D341Med (cell line): ENCODE measurements at places on chromosomes 13 and 19.

DNA sequence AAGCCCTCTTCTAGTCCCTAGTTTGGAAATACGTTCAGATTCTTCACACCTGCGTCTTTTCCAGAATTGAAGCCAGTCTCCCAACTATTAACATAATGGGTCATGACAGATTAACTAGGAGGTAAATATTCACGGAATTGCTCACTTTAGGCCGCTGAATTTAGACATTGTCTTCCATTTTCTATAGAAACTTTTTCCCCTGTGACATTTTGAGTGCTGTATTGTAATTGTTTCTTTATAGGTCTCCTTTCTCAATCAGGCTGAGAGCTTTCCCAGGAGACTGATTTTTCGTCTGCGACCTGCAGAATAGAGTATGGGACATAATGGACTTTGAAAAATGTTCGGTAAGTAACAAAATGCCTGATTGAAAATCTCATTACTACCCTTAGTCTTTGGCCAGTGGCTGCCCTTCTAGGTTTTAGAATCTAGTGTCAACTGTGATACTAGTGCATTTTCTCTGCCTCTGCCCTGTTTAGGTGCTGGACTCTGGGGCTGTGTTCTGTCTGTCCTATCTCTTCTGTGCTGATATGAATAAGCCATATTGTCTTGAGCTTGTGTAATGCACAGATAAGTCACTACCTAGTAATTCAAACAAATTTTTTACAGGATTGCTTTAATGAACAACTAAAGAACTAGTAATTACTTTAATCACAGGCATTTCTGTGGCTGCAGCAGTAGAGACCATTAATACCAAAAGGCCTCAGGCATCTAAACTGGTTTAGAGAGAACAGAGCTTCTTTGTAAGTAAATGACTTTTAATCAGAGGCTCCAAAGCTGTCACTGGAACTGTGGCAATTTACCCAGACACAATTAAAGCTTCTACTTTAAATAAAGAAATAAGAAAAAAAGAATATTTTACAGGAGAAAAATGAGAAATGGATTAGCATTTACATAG, 122.4 kb upstream of the FREM2 start:
- DNase-seq, result no peak

- DNase-seq, result no peak
These were observed 3.0 kb downstream of the ZC3H4 start for GRCh38 chr19:47110521-47111005.

DNA sequence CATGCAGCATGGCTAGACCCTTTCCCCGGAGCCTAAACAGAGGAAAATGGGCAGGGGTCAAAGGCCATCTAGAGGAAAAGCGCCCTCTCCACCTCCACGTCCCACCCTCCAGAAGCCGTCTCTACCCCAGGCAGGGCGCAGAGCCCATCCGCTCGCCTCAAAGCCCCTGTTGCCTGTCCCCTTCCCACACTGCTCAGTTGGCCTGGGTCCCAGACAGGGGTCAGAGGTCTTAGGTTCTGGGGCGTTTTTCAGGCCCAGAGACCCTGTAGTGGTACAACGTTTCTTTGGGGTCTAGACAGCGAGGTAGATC, 285 bp downstream of the TMEM143 start:
- DNase-seq, result no peak

DNA sequence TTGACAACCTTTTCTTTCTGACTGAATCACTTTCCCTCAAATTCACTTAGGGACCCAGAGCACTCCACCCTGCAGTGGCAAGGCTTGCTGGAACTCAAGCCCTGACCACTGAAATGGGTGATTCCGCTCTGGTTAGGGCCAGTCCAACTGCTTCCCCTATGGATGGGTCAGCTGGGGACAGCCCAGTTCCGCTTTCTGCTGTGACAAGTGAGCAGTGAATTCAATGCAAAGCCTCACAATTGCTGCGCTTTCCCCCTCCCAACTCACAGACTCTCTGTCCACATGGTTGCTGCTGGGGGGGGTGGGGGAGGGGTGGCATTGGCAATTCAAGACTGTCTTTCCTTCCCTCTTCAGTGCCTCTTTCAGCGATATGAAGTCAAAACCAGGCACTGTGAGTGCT, 18.7 kb downstream of the CD70 start:
- DNase-seq, result no peak

DNA sequence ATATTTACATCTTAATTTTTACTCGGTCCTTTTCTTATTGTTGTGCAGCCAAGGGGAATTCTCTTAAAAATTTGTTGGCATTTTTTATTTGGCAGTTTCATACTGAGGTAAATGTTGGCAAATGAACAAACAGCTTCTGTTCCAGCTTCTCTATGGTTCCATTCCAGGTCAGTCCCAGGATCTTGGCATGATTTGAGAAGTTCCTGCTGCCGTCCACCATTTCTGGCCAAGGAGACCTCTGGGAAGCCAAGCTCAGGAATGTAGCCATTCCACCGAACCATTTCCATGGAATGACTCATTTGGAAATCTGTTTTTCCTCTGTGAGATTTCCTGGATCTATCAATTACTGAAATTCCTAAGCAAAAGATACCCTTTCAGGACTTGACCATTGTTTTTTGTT, 43.9 kb downstream of the SLC10A2 start:
- no peak for DNase-seq

- DNase-seq, result no peak
These were observed 2.9 kb downstream of the NOTCH3 start for GRCh38 chr19:15197942-15198341.

GRCh38 chr13:40383132-40383531, 283.3 kb downstream of the FOXO1 start:
- no peak for DNase-seq

- no peak for DNase-seq
These were observed 176.9 kb downstream of the KDM4B start for GRCh38 chr19:5145521-5146511.

- no peak for DNase-seq
These were observed 267.9 kb downstream of the LMO7 start for GRCh38 chr13:75904012-75904411.

GRCh38 chr13:30872276-30872594, 33.8 kb upstream of the MEDAG start:
- DNase-seq, result no peak

- DNase-seq, result no peak
These were observed 47.4 kb downstream of the SOX1 start for GRCh38 chr13:112114391-112114790.

DNA sequence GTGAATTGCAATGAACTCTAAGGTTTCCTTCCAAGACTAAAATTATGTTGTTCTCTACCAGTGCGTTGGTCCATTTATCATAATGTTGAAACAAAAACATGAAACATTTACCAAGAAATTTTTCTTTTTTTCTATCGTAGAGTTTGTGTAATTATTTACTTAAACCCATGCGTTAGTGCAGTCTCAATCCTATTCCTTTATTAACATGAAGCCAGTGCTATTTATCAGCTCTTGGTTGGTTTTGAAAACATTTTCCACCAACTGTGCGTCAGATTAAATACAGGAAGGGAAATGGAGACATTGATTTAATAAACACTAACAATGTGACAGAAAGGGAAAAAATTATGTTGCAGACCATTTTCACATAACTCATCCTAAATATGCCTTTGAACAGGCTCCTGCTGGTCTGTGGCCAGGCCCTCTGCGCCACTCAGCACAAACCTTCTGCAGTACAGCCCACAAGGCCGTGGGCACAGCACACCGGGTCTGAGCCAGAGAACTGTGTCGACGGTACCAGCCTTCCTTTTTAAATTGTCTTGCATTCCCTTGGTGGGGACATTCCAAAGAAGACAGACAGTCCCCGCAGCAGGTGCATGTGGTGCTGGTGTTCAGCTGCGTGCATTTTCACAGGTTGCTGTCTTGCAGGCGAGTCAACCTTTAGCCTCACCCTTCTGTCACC, 135.8 kb downstream of the SHISA2 start:
- DNase-seq, result no peak

DNA sequence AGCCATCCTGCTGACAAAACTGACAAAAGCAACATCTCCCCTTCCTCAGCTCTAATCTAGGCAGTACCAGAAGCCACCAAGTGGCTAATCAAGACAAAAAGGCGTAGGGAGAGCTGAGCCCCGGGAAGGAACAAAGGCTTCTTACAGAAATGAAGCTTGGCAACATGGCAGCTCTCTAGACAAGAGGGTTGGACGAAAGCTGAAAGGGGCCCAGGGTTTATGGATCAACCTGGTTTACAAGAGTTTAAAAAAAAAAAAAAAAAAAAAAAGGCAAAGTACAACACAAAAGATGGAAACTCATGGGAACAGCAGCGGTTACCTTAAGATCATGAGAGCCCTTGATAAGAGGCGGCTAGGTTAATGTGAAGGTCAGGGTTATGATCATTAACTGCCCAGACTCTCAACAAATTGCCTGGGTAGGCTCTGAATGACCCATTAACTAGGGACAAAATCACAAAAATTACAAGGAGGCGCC, 14.0 kb downstream of the ZC3H4 start:
- no peak for DNase-seq

- no peak for DNase-seq
These were observed at the start of gene B3GNT8 for GRCh38 chr19:41426952-41427646. B3GNT8 (minus strand) TSS chr19:41427374; CDS start chr19:41426778, 596 bp downstream.

GRCh38 chr13:114064450-114065140, 67.8 kb downstream of the RASA3 start:
- DNase-seq, result no peak

DNA sequence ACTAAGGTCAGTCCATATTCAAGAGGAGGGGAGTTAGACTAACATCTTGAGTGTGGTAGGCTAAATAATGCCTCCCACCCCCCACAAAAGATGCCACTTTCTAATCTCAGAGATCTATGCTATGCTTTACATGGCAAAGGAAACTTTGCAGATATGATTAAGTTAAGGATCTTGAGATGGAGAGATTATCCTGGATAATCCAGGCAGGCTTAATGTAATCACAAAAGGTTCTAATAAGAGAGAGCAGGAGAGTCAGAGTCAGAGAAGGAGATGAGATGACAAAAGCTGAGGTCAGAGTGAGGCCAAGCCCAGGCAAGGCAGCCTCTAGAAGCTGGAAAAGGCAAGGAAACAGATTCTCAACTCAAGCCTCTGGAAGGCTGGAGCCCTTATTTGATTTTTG, 1011.6 kb downstream of the PCDH9 start:
- peak; percentile 38 for DNase-seq

GRCh38 chr13:44359983-44360375, 13.6 kb upstream of the SERP2 start:
- no peak for DNase-seq

DNA sequence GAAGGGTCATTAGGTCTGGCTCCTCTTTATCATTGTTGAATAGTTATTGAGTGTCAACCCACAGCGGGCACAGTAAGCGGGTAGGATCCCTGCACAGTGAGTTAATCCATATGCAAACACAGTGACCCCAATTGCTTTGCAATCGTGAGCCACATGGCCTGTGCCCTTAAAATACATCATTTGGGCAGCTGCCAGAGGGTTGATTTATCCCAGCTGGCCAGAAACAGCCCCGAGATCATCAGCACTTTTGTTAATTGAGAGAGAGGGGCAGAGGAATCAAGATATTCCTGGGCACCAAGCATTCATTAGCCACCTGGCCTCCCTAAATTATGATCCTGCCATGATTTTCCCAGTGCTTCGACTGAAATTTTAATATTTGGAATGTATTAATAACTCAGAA, 9.8 kb upstream of the CNMD start:
- peak; percentile 76 for DNase-seq

- no peak for DNase-seq
These were observed 250.6 kb downstream of the GPC6 start for GRCh38 chr13:93477238-93477637.

DNA sequence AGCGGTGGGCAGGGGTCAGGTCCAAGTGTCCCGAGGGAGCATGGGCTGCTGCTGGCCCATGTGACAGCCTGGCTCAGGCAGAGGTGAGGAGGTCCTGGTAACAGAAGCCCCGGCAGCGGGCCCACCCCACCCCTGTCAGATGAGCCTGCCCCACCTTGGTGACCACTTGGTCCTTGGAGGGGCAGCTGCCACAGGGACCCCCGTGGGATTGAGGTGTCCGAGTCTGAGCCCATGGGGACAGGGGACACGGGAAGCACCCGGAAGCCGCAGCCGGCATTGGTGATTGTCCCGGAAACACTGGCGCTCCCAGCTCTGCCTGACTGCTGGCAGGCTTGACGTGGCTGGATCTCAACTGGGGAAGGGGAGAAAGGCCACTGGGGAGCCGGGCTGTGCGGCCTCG, 149.1 kb downstream of the KDM4B start:
- DNase-seq, result no peak

DNA sequence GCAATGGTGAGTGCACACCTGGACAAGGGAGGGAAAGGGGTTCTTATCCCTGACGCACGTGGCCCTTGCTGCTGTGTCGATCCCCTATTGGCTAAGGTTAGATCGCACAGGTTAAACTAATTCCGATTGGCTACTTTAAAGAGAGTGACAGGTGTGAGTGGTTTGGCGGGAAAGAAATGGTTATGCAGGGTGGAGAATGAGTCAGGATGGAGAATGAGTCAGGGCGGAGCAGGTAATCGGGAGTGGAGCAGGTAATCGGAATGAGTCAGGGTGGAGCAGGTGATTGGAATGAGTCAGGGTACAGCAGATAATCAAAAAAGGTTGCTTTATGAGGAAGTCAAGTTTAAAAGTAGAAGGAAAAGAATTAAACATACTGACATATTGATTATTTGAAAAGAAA, 24.4 kb upstream of the SIAH3 start:
- no peak for DNase-seq

DNA sequence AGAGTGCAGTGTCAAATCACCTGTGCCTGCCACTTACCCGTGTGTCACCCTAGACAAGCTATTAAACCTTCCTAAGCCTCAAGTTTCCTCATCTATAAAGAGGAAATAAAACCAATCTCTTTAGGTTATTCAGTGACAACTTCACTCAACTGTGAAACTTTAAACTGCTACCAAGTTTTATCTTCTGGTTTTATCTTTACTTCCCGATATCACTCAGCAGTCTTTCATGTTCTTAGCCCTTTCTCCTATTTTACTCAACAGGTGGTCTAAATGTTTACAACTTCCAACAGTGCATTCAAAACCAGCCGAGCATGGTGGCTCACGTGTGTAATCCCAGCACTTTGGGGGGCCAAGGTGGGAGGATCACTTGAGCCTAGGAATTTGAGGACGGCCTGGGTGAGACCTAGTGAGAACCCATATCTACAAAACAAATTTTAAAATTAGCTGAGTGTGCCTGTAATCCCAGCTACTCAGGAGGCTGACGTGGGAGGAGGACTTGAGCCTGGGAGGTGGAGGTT, 59.6 kb downstream of the GPALPP1 start:
- no peak for DNase-seq

GRCh38 chr19:42269478-42270345, 660 bp downstream of the CIC start:
- DNase-seq, result no peak

DNA sequence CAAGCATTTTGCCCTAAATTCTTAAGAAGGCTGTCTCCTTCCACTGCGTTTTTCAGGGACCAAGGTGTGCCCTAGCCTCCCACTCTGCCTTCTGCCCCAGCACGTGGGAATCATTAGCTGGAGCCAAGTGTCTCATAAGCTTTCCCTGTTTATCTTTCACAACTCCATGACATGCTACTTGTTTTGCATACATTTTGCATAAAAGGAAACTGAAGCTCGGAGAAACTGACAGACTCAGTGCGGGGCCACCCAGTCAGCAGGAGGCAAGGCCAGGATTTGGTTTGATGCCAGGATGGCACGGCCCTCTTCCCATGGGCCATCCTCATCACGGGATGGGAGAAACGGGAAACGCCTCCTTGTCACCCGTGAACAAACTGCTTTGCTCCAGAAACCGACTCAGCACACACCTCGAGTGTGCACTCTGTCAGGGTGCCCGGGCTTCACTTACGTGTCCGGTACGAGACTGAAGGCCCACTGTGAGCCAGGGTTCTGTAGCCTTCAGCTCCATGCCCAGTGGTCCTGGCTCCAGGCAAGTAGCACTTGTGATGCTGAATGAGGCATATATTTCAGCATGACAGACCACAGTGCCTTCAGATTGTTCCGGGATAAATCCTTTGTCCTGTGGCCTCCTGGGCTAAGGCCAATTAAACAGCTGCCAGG, 9.6 kb downstream of the CEBPA start:
- no peak for DNase-seq
